Iris pigment epithelial cell (primary cell): ENCODE measurements at places on chromosomes 7 and 10.
A peak's percentile ranks its signal among the peaks of the same experiment; 100 is the strongest.

- no peak for DNase-seq
Observed at GRCh38 chr10:101646364-101646763, 48.6 kb downstream of the FBXW4 start.

DNA sequence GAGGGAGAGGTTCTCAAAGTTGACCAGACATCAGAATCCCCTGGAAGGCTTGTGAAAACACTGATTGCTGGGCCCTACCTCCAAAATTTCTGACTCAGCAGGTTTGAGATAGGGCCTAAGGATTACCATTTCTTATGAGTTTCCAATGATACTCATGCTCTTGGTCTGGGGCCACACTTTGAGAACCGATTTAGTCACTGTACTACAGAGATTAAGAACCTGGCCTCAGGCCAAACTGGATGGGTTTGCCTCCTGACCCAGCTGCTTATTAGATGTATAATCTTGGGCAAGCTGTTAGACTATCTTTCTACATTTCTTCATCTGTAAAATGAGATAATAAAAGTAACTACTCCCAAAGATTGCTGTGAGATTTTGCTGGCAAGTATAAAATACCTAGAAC is 77.1 kb upstream of the SCIN start:
- peak; percentile 68 for DNase-seq

DNA sequence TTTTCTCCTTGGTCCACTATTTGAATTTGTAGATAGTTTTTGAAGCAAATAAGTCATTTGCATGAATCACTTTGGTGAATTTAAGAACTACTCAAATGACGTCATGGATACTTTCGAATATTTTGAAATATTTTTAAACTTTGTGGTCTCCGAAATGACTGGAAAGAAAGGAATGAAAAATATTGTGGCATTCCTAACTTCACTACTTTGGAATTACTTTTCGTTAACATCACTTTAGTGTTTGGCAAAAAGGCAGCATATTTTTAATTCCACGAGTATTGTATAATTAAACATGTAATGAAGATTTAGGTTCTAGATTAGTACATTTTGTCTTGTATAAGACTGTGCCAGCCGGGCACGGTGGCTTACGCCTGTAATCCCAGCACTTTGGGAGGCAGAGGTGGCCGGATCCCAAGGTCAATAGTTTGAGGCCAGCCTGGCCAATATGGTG is 35.3 kb upstream of the ZRANB1 start:
- DNase-seq = peak; percentile 90

DNA sequence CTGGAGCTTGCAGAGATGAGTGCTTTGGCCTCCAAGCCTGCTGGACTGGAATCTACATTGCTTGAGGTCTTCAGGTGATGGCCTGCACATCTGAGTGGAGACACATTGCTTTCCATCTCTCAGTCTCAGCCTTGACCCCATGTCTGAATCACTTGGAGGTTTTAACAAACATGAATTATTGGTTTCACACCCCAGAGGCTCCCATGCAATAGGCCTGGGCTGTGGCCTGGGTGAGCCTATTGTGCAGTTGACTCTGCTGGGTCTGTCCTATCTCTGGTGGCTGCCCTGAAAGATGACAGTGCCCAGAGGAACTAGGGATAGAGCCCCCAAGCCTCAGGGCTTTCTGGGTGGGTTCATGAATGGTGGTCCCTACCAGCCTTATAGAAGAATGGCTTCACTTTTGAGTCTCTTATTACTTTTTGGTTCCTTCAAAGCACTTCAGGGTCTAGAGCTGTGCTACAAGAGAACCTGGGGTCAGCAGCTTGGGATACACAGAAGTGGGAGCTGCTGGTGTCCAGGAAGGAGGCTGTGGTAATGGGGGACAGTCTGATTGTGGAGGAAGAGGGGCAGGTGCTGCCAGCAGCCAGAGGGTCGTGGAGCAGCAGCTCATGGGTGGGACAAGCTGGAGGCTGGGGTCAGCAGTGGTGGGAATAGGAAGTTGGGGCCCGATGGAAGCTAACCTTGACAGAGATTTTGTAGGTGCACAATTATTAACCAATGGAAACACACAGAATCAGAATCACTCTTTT is 5.5 kb downstream of the RAMP3 start:
- DNase-seq = no peak

DNA sequence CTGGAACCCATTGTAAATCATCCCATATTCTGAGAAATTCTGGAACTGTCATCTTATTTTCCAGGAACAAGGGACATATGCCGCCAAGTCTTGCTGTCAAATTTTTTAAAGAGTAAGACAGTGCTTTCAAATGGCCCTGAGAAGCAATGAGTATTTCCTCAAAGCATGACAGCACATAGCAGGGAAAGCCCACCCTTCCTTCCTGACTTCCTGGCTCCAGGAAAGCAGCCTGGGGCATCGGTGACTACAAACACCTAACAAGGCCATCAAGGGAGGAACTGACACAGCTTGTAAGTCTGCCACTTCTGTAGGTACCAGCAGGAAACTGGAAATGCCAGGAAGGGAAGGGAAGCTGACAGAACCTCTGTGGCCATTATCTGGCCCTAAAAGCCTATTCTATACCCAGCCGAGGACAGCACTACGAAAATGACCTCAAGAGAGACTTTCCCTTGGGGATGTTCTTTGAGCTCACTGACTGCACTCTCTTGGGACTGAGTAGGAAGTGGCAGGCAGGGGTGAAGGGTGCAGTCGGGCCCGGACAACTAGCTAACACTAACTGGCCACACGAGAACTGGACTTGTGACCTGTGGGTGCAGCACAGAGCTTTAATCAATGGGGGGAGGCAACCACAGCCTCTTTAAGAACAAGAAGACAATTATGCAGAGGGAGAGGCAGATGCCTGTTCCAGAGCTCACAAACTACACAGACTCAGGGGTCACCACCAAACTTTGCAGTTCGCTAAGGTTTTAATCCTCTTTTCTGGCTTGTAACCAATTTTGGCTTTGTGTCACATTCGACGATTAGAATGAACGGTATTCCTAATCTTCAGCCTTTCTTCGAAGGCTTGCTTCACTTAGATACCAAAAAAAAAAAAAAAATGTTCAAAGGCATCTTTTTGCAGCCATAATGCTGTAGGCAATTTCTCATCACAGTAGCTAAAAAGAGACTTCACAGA is 52.0 kb downstream of the GRB10 start:
- no peak for DNase-seq

GRCh38 chr7:116918704-116919103 is 34.6 kb upstream of the ST7 start:
- DNase-seq = peak; percentile 7

DNA sequence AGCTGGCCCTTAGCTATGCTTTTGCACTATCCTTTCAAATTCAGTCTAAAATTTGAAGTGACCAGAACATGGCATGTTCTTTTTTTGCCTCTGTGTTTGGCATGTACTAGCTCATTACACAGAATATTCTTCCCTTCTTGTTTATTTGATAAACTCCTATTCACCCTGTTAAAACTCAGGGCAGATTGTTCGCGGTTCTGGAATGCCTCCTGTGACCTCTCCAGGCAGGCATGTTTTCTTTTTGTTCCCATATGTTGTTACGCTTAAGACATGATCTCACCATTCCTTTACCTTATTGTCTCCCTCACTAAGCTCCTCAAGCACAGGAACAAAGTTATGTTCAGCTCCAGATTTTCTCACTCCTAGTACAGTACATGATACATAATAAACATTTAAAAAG is 181.7 kb downstream of the CCSER2 start:
- DNase-seq = peak; percentile 88

DNA sequence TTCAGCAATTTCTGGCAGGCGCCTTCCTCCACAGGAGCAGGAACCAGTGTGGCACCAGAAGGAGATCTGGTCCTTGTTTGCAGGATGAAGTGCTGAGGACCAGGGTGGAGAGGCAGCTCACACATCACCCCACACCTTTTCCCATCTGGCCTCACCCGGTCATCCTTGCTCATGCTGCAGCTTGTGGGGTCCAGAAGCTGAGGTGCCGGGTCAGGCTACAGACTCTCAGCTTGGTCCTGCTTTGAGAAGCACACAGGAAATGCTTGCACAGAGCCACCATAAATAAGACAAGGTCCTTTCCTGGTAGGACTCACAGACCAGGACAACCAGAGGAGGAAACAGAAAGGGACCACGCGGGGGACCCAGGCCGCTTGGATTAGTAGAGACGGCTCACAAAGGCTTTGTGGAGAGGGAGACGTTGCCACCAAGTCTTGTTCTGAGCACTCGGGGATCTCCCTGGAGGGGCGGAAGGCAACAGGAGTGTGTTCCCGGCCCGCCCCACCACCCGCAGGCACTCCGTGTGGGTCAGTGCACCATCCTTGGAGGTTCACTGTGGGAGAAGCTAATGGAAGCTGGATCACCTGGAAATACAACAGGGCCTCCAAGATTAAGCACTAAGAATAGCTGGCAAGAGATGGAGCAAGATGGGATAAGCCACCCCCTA is 29.6 kb upstream of the EN2 start:
- DNase-seq = no peak

GRCh38 chr10:31897506-31897905 is 31.1 kb downstream of the ARHGAP12 start:
- peak; percentile 36 for DNase-seq

- no peak for DNase-seq
Observed at GRCh38 chr7:126804604-126805003, 448.1 kb downstream of the GRM8 start.

GRCh38 chr10:103757531-103758293 is 97.7 kb downstream of the SH3PXD2A start:
- peak; percentile 80 for DNase-seq
